Activated CD4-positive, alpha-beta memory T cell treated with anti-CD3 and anti-CD28 coated beads, Interleukin-2, amount 10 ng/mL, durations not matched to agents 7 days and 5 days (primary cell): ENCODE measurements at places on chromosomes 3 and 15.

- no peak for DNase-seq
Observed at GRCh38 chr3:9600597-9600996, 47.0 kb upstream of the LHFPL4 start.

DNA sequence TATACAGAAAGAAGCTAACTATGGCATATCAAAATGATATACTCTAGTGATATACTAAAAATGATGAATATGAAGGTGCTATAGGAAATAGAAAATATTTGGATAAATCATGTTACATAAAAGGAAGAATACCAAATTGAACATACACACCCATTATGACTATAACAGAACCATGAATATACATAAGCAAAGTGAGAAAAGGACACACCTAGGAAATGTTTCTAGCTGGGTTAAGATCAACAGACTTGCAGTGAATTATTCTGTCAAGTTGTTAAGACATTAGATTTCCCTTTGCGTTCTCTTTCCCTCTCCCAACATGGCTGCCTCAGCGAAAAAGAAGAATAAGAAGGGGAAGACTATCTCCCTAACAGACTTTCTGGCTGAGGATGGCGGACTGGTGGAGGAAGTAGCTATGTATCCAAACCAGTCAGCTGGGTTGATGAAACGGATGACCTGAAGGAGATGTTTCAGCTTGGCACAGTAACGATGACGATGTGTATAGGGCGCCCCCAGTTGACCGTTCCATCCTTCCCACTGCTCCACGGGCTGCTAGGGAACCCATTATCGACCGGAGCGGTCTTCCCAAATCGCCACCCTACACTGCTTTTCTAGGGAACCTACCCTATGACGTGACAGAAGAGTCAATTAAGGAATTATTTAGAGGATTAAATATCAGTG, 20.2 kb upstream of the PARP14 start:
- no peak for DNase-seq

- no peak for DNase-seq
Observed at GRCh38 chr3:141410408-141410807, 42.1 kb downstream of the ZBTB38 start.

DNA sequence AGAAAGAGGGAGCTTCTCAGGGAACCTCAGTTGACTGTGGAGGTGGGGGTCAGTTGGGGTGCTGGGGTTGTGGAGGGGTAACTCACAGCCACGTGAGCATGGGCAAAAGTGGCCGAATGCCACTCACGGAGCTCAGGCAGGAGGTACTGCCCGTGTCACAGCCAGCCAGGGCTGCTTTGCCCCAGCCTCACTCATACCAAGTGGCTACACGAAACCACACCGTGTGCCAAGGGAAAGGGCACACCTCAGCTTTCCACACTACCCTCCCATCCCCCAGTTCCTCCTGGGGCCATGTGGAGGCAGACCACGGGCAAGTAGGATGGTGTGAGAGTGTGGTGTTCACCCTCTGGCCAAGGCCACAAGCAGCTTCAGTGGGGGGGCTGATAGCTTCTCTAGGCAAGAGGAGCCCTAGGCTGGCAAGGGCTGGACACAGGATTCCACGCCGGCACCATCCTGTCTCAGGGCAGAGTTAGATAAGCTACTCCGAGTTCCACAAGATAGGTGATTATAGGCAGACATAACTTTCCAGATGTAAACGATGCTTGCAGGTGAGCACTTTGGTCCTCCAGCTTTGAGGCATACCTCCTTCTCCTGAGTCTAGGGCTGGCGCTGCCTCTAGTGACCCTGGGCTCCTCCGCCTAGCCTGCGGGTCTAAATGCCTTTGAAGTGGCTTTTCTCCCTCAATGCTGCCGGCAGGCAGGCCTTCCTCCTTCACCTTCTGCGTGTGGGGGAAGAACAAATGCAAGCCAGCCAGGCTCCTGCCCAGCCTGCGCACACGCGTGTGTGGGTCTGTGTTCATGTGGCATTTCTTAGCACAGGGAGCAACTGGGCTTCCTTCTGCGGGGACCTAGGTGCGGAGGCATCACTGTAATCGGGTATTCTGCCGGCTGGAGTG, 25.0 kb downstream of the RGMA start:
- DNase-seq, result no peak

GRCh38 chr3:139830817-139831216, 104.2 kb upstream of the CLSTN2 start:
- no peak for DNase-seq

DNA sequence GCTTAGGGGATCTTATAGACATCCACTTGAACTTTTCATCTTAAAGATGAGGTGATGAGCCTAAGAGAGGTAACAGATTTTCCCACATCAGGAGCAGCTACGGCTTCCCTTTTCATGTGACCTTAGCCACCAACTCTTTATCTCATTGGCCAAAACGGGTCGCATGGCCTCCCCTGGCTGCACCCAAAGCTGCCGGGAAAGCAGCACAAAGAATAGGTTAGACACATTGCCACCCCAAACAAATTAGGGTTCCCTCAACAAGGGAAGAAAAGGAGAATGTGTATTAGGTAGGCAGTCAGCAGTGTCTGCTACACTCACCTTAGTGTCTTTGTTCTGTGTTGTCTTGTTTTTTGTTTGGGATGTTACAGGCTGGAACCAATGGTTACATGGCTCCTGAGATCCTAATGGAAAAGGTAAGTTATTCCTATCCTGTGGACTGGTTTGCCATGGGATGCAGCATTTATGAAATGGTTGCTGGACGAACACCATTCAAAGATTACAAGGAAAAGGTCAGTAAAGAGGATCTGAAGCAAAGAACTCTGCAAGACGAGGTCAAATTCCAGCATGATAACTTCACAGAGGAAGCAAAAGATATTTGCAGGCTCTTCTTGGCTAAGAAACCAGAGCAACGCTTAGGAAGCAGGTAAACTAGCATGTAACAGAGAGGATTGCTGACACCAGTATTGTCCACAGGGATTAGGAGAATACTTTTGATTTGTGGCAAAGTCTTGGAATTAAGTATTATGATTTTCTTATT, 44.2 kb downstream of the GRK7 start:
- DNase-seq, result no peak

GRCh38 chr3:126672340-126672739, 17.4 kb upstream of the TXNRD3 start:
- no peak for DNase-seq

DNA sequence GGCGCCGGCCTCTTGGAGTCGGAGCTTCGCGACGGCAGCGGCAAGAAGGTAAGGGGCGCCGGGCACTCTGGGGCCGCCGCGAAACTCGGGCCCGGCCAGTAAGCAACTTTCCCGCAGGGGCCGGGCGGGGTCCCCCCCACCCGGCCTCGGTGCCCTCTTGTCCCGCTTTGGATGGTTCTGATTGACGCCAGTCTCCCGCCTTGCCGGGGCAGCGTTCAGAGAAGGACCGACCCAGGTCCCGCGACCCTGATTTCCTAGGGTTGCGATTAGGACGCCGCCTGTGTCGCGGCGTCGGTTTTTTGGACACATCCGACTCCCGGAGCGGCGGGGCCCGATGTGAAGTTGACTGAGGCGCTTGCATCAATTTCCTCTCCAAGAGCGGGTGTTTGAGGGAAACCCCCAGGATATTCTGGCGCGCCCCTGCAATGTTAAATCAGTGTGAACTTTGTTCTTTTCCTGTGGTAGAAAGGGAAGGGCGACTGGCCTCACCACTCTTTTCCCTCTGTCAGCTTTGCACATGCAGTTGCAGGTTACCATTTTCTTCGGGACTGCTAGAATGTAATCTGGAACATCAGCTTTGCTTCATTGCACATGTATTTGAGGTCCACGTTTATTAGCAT, 755 bp downstream of the PDE8A start:
- peak; percentile 61 for DNase-seq

DNA sequence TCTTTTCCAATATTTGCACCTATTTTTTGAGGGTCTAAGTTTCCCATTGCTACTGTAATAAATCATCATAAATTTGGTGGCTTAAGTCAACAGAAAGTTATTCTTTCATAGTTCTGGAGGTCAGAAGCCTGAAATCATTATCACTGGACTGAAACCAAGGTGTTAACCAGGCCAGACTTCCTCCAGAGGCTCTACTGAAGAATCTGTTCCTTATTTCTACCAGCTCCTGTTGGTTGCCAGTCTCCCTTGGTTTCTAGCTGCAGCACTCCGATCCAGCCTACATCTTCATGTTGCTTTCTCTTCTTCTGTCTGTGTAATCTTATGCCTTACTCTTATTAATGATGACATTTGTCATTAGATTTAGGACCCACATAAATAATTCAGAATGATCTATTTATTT, 22.0 kb upstream of the ARPP21 start:
- no peak for DNase-seq

- DNase-seq, result no peak
Observed at GRCh38 chr15:50257332-50257731, 8.2 kb downstream of the HDC start.

- DNase-seq, result no peak
Observed at GRCh38 chr3:198022604-198023003, 62.6 kb downstream of the LMLN start.

GRCh38 chr15:98694161-98694560, 45.8 kb downstream of the IGF1R start:
- no peak for DNase-seq

- DNase-seq, result peak; percentile 57
Observed at GRCh38 chr15:65101411-65101890, 13.5 kb downstream of the UBAP1L start.

DNA sequence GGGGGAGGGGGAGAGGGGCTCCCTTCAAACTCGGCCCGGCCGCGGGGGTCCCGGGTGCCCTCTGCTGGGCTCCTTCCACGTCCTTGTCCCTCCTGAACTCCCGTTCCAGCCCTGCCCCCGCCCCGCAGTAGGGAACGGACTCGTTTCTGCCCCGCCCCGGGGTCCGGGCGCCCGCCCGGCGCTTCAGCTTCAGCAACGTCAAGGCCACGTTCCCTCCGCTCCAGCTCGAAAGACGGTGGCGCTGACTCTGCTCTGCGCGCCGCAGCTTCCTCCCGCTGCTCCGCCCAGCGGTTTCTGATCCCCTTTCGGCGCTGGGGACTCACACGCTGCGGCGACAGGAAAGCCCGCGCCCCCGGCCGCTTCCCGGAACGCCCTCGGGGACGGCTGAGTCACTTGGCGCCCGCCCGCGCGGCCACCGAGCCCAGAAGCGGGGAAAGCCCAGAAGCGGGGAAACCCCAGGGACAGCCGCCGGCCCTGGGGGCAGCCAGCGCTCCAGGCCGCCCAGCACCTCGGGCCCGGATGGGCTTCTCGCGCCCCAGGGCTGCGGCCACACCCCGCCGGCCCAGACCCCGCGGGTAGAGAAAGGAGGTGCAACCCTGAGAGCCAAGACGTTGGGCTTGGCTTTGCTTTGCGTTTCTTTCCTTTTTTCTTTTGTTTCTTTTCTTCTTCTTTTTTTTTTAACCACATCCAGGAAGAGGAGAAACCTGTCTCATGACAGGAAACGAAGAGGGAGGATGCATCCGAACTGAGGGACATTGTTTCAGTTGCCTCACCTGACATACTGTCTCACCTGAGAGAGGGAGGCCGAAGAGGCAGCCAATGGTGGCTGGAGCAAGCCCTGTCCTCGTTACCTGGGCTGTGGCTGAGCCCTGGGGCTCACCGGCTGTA, 28.9 kb downstream of the ARHGAP31 start:
- peak; percentile 93 for DNase-seq

- no peak for DNase-seq
Observed at GRCh38 chr3:126672741-126673140, 17.8 kb upstream of the TXNRD3 start.

DNA sequence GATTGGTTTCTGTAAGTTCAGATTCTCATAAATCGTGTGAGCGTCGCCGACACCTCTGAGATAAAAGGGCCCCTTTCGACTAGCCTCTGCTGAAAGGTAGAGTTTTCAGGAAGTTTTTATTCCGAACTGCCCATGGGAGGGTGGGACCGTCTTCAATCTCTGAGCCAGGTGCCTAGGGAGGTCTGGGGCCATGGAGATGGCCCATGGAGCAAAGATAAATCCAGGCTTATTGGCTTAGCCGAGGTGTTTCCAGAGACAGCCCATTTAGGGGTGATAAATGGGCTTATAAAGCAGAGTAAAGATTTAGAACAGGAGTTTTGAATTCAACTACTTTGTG, 442 bp downstream of the QTRT2 start:
- DNase-seq, result peak; percentile 17

GRCh38 chr3:64853456-64853855, 165.7 kb upstream of the ADAMTS9 start:
- no peak for DNase-seq

- DNase-seq, result no peak
Observed at GRCh38 chr3:187902041-187902471, 156.8 kb upstream of the BCL6 start.

GRCh38 chr3:100209948-100210771, 50.6 kb upstream of the TBC1D23 start:
- DNase-seq, result no peak

DNA sequence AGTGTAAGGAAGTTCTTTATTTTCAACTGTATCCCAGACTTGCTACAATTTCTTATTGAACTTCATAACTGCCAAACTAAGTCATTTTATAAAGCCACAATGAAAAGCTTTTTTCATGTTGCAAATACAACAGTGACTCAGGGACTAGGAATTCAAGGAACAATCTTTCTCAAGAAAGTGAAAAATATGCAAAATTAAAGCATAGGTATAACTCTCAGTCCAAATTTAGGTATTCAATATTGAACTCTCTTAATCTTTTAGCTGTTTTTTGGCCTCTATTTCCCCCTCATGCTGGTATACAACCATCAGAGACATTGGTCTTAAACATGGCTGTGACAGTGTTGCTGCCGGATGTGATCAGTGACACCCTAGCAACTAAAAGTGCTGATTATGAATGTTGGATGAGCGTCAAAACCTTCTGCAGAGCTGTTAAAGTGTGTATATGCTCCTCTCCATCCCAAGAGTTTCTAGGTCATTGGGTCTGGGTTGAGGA, 476.9 kb downstream of the ZNF385D start:
- no peak for DNase-seq

GRCh38 chr3:65619451-65619881, 419.3 kb downstream of the MAGI1 start:
- DNase-seq, result no peak

DNA sequence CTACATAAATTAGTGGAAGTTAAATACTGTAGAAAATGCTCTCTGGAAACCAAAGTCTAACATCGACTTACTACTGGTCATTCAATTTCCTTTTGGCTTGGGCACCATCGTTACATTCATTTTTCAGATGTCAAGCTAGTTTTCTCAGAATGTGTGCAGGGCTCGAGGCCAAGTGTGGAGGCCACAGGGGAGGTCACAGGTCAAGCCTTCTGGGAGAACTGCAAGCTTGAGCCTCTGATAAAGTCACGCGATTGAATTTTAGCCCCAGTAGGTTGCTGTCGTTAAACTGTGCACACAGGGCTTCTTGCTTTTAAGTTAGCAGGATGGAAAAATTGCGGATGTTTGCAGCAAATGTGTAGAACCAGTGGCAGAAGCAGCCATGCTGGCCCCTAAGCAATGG, 182.2 kb downstream of the APBA2 start:
- no peak for DNase-seq
